ENCODE measurements at places on chromosomes 11 and 22.

DNA sequence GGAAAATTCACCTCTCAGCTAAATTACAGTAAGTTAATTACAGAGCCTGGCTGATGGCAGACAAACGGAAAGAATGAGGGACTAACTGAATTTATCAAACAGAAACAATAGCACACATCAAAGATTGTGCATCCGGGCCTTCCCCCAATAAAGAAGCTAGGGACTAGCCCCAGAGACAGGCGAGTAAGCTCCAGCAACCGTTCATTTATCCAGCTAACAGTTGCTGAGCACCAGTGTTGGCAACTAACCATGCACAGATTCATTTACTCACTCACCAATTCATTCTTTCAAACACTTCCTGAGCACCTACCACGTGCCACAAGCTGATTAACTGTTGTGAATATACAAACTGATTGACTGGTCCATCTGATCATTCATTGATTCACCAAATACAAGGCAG, 51.2 kb downstream of the SMCO4 start:
- DNase-seq = no peak

GRCh38 chr22:30340911-30341685, 14.4 kb upstream of the TBC1D10A start:
- no peak for DNase-seq

GRCh38 chr11:613369-613968, 2.3 kb downstream of the IRF7 start:
- DNase-seq = peak; percentile 78

- no peak for DNase-seq
Observed at GRCh38 chr11:110870816-110871522, 158.7 kb upstream of the ARHGAP20 start.

GRCh38 chr11:64752175-64752970, 7.4 kb downstream of the PYGM start:
- no peak for DNase-seq

GRCh38 chr11:117595440-117595839, 201.6 kb downstream of the DSCAML1 start:
- DNase-seq = no peak

All from CD4-positive, alpha-beta T cell treated with Interleukin-12 subunit alpha and Interleukin-12 subunit beta, for 1 hour (primary cell).